PC-9 (cell line): ENCODE measurements at places on chromosomes 5 and 9.

- DNase-seq: no peak
Observed at GRCh38 chr5:179916523-179916922, 8.8 kb upstream of the TBC1D9B start.

GRCh38 chr5:135750506-135750905, 84.0 kb upstream of the SLC25A48 start:
- no peak for DNase-seq

GRCh38 chr5:6383376-6383775, 5.0 kb upstream of the MED10 start:
- no peak for DNase-seq

DNA sequence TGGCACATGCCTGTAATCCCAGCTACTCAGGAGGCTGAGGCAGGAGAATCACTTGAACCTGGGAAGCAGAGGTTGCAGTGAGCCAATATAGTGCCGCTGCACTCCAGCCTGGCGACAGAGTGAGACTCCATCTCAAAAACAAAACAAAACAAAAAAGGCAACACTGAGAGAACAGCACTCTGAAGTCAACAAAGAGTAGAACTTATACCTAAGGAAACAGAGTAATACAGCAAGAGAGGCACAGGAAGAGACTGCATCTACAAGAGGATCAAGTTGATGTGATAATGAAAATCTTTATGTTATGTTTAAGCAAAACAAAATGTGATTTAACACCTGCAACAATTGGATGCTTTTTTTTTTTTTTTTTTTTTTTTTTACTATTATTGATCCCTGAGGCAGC, 33.1 kb downstream of the FYB1 start:
- DNase-seq: no peak

- no peak for DNase-seq
Observed at GRCh38 chr9:5626727-5627634, 1.9 kb upstream of the RIC1 start.

DNA sequence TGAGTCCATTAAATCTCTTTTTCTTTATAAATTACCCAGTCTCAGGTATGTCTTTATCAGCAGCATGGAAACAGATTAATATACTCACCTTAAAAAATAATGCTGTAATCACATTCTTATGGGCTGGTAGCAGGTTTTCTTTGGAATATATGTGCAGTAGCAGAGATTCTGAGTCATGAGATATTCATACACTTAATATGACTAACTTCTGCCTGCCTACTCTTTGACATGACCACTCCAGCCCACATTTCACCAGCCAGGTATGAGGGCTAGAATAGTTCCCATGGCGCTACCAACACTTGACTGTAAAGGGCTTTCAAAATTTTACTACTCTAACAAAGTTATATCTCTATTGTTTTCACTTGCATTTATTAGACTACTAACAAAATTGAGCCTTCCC, 74.1 kb upstream of the GHR start:
- no peak for DNase-seq

- peak; percentile 43 for DNase-seq
Observed at GRCh38 chr9:25964239-25964638, 286.0 kb upstream of the TUSC1 start.

GRCh38 chr9:36968574-36969215, 65.4 kb downstream of the PAX5 start:
- no peak for DNase-seq

DNA sequence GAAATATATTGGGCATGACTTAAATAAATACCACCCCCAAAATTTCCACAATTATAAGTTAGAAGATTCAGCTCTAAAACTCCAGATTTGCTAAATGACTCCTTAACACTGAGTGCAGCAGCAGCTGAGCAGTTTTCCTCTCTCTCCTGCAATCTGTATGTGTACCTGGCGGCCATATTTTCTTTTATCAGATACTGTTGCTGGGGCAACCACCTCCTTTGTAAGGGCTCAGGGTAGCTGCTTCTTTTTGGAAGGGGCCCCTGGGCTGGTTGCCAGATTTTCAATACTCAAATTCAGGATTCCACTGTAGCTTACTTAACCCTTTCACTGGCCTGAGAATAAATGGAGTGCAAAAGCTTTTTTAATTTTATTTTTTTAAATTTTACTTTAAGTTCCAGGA, 197.0 kb downstream of the TAF11L14 start:
- DNase-seq: no peak

- DNase-seq: peak; percentile 55
Observed at GRCh38 chr5:124748687-124749594, 2.5 kb upstream of the ZNF608 start.

DNA sequence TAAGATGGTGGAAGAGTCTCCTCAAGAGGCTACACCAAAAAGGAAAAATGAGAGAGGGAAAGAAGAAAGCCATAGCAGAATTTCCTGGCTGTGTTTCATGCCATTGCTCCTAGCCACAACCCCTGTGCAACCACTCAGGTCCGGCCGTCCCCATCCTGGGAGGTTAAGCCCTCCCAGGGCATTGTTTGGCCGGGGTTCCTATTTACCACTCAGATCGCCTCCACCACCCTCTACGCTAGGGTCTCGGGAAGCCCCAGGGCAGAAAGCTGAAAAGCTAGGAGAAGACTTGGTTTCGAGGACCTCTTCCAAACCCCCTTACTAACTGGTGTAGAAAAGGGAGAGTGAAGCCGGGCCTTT, 715 bp downstream of the RC3H2 start:
- peak; percentile 49 for DNase-seq

DNA sequence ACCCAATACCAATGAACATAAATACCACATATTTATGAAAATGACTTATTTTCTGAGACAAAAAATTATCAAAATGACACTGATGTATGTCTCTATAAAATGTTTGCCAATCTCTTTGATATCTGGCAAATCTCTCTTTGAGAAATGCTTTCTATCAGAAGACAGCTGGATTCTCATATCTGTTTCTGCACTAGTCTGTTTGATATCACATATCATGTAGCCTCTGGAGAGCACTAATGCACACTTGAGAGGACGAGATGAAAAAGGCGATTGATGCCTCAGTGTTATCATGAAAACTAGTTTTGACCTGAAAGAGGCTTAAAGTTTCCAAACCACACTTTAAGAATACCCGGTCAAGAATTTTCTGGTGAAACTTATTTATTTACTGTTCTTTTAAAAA, 29.1 kb upstream of the ANKRD55 start:
- DNase-seq: no peak

GRCh38 chr5:34554641-34555040, 101.5 kb upstream of the RAI14 start:
- no peak for DNase-seq
